ENCODE measurements at places on chromosomes 7 and 10. TPM values are rescaled to one million over a fixed set of nuclear protein-coding genes. Genes with fewer than 3 reads are reported as not detected.

GRCh38 chr7:8433477-8434289, at the start of gene NXPH1:
NXPH1 (plus strand) TSS chr7:8433609.
- DNase-seq = peak; percentile 37

The EBLN1 gene
- total RNA-seq = not detected

- DNase-seq = no peak
Observed at GRCh38 chr7:3975371-3975770, 674.3 kb downstream of the SDK1 start.

- DNase-seq = no peak
Observed at GRCh38 chr7:5207131-5207530, 17.1 kb downstream of the WIPI2 start.

DNA sequence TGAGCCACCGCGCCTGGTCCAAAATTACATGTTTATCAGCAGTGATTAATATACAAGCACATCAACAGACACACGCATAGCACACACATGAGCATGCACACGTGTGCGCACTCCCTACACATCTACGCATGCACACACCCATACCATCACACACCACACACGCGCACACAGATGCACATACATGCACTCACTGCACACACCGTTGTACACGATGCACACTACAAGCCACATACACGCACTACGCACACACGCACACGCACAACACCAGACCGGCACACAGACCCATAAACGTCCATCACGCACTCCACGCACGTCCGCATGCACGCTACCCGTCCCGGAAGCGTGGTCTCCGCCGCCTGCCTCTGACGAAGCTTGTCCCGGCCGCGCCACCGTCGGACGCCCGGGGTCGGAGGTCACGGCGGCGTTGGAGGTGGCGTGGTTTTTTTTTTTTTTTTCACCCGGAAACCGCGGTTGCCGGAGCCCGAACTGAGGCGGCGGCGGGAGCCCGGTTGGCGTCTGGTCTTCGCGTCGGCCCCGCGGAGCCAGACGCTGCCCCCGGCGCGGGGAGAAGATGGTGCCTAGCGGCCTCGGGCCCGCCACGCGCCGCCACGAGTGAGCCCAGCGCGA, at the start of gene TMEM248:
Gene TMEM248 (plus strand): TSS at position 457 of the 627 bp plus-strand sequence. CDS start 20,641 bp downstream, outside the sequence.
- peak; percentile 69 for DNase-seq

DNA sequence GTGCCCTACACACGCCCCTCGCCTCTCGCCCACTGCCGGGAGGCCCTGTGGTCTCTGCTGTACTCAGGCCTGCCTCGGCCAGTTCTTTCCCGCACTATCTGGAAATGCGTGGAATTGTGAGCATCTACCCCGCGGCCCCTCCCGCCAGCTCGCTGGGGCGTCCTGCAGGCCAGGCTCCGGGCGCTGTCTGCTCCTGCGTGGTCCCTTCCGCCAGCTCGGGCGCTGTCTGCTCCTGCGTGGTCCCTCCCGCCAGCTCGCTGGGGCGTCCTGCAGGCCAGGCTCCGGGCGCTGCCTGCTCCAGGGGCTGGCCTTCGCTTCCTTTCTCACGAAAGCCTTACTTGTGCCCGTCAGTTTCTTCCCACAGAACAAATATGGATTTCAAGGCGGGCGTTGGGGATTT, 14.9 kb downstream of the GET4 start:
- no peak for DNase-seq

DNA sequence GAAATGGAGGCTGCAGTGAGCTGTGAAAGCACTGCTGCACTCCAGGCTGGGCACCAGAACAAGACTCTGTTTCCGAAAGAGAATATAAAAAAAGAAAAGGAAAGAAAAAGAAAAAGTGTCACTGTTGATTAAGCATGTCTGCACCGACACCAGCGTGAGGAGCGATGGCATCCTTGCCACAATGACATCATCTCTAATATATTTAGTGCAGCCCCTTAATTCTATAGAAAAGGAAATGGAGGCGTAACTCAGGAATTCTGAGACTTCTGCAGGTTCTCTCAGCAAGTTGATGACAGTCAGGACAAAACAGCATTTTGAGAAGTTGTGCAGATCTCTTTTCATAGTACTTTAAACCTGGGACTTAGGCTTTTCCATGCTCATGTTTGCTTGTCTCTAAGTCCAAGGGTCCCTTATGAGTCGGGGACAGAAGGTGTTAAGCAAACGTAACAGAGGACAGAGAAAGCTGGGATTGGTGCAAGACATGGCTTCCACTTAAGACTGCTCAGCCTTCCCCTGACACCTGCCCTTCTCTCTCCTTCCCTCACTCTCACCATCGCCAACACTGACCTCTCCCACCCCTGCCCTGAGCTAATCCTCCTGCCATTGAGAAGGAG, 16.9 kb upstream of the ANKRD1 start:
- no peak for DNase-seq

DNA sequence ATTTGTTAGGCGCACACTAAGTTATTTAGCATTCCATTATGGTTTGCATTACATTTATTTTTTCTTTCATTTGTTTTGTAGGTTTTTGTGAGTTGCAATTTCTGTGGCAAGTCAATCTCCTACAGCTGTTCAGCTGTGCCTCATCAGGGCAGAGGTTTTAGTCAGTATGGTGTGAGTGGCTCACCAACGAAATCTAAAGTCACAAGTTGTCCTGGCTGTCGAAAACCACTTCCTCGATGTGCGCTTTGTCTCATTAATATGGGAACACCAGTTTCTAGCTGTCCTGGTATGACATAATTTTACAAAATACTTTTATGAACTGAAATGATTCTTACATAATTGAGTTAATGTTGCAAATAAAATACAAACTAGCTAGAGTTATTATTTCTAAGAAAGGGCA, 29.5 kb downstream of the MIOS start:
- DNase-seq = no peak

DNA sequence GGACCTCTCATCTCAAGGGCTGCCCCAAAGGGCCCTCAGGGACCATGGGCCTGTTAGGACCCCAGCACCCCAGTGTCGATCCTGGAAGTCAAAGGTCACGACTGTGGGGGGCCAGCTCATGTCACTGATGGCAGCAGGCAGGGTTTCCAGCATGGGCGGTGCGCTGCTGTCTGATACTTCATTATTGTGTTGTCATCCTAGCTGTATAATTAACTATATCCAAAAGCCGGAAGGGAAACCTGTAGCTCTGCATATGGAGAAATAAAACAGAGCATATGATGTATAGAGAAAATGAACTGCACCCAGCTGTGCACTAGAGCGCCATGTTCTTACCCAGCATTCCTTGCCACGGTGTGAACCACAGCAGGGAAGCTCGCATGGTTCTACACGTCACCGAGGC, 196.3 kb downstream of the EBF3 start:
- DNase-seq = no peak

DNA sequence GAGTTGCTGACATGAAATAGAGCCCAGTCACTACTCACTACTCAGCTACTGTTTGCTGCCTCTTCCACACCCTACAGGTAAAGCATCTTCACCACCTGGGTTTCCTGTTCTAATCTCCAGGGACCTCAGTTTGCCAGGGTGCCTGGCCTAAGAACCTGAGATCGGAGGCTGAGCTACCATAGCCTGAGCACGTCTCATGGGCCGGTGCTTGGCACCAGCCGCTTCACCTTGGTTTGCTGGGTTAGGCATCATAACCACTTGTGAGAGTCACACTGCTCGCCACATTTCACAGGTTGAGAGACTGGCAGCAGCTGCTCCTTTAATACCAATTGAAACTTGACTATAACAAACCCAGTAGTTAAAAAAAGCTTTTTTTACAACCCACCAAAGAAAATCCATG, 75.1 kb downstream of the EMX2 start:
- DNase-seq = no peak

- DNase-seq = no peak
Observed at GRCh38 chr7:1340031-1340430, 107.4 kb downstream of the UNCX start.

GRCh38 chr7:32900433-32900995, 9.0 kb upstream of the KBTBD2 start:
- no peak for DNase-seq

The NPY4R2 gene
- total RNA-seq = not detected

DNA sequence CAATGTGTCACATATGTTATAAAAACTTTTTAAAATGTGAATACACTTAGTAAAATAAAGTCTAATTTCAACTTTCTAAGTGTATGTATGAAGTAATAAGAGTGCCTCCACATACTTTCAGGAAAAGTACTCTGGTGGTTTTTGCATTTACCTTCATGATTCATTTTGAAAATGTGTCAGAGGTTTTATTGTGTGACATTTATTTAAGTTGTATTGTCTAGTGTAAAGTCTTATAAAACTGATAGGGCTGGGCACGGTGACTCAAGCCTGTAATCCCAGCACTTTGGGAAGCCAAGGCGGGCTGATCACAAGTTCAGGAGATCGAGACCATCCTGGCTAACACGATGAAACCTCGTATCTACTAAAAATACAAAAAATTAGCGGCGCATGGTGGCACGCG, 226.5 kb downstream of the ITGB1 start:
- DNase-seq = no peak

DNA sequence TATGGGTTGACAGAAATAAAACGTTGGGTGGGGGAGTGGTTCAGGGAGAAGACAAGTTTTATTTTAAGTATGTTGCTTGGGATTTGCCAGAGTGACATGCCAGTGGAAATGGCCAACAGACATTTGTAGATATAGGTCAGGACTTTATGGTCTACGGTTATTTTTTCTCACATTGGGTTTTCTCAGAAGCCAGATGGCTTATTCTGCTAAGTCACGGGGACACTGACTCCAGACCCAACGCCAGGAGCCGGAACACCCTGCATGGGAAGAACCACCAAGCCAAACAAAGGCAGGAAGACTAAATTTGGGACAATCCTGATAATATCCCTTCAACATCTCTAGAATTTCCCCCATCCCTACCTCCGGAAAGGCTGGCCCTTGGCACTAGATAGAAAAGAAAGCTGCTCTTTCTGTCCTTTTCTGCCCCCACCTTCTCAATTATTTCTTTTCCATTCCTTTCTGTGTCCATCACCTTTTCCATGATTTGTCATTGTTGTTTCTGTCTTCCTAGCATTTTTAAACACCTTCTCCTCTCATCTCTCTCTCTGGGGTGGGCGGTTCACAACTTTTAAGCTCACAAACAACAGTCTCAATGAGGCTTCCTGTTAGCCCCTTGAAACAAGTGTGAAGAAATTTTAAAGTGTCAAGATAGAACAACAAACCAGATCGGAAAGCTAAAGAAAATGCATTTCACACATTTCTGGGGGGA, 44.7 kb downstream of the TBXAS1 start:
- DNase-seq = no peak

DNA sequence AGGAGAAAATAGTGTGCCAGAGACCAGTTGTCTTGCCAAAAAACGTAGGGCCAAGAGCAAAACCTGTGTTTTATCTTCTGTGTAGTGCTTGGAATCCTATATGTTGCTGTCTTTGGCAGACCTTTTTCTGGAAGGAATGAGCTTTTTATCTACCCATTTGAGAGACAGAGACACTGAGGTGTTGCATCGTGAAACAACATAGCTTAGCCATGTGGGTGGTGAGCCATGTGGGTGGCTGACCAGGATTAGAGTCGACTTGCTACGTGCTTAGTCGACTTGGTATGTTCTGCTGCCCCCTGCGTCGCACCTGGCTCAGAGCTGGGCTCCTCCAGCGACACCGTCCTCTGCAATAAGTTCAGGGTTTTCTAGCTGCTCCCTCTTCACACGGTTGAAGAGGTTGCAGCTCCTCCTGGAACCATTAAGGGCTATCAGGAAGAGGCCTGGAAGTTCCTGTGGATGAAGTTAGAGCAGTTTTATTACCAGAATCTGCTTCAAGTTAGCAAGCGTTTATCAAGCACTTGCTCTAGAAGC, 175.8 kb downstream of the SH2D4B start:
- DNase-seq = no peak

DNA sequence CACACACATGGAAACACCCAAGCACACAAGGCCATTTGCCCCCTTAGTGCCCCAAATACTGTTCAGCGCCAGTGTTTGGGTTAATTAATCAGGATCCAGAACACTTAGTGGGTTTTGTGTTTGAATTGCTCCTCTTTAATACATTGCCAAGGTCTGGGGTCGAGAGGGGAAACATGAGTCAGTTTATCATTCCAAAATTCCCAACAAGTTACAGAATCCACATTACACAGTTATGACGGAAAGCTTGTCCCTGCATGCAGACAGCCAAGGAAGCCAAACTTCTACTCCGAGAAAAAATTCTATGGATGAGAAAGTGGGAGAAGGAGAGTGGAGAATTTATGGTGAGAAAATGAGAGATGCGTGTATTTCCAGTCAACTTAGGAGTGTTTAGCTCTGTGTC, 189.0 kb downstream of the NPSR1 start:
- no peak for DNase-seq

DNA sequence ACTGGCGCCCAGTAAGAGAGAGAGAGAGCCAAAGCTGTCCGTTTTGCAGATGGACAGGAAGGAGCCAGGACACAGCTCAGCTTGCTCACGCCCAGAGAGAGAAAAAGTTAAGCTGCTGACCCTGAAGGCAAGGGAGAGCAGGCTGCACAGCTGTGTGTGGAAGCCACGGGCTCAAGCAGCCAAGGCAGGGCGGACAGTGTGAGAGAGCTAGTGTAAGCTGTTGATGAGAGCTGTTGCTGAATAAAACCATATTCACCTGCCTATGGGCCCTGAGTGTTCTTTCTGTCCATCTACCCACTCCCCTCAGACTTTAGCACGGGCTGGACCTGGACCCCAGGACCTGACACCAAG, 5.4 kb downstream of the INMT start:
- DNase-seq = no peak

- no peak for DNase-seq
Observed at GRCh38 chr10:112208997-112209396, 25.4 kb upstream of the GPAM start.

- no peak for DNase-seq
Observed at GRCh38 chr10:116055252-116055916, 217.6 kb downstream of the GFRA1 start.

- DNase-seq = no peak
Observed at GRCh38 chr7:147432079-147432478, 1158.5 kb upstream of the C7orf33 start.

DNA sequence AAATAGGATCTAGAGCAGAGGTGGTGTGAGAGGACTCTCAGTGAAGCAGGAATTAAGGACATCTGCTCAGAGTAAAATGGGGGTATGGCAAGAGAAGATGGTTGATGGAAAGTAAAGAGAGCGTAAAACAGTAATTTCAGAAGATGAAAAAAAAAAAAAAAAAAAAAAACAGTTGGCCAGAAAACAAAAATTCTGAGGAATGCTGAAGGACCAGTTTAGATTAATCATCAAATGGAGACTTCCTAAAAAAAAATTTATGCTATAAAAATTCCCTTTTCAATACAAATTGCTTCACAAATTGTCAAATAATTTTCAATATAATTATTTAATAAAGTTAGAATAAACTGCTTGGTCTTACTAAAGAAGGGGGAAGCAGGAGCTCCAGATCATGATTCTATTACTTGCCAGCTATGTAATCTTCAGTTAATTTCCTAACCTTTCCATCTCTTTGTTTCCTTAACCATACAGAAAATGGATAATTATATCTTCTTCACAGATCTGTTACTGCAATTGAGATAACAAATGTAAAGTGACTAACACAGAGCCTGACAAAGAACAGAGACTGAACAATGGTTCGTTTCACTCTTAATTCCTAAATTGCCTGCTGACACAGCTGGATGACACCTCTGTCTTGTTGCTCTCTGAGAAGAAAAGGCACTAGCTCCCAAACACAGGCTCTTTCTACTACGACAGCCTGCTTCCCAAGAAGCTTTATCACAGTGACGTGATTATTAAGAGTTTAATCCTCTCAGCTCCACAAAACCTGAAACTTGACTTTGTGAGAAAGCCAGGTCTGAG, 64.9 kb upstream of the GPR22 start:
- no peak for DNase-seq

The PCGF5 gene
- total RNA-seq = 61.3 TPM

- no peak for DNase-seq
Observed at GRCh38 chr7:28641752-28642545, 229.6 kb downstream of the CREB5 start.

The NEBL gene
- total RNA-seq = not detected

GRCh38 chr7:129740574-129741410, 129.3 kb downstream of the NRF1 start:
- DNase-seq = no peak

The PYROXD2 gene
- 1.8 TPM for total RNA-seq
